ENCODE measurements at places on chromosomes 5 and 9.

- no peak for DNase-seq
Measured at GRCh38 chr5:96716007-96716406, 53.8 kb downstream of the CAST start.

- DNase-seq, result no peak
Measured at GRCh38 chr5:87888139-87888538, 380.5 kb downstream of the TMEM161B start.

DNA sequence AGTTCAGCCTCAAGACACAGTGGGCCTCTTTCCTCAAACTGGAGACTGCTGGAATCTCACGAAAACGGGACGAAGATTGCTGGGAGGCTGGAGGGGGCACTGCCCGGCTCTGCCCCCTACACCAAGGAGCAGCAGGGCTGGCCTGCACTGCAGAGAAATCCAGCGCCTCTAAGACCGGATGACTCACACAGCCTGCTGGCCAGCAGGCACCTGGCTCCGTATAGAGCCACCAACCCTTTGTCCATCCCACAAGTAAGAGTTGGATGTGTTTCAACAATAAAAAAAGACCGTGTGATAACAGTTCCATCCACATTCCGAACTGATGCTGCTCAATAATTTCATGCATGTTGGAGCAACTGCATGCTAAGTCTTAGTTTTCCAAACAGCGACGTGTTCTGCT lies 11.5 kb downstream of the CCDC127 start:
- DNase-seq, result no peak

- no peak for DNase-seq
Measured at GRCh38 chr5:172490514-172491461, 36.5 kb upstream of the SH3PXD2B start.

DNA sequence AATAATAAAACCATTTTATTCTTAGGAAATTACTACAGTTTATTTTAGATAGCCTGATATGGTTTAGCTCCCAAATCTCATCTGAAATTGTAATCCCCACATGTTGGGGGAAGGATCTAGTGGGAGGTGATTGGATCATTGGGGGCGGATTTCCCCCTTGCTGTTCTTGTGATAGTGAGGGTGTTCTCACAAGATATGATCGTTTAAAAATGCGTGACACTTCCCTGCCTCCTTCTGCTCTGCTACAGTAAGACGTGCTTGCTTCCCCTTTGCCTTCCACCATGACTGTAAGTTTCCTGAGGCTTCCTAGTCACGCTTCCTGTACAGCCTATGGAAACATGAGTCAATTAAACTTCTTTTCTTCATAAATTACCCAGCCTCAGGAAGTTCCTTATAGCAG lies 122.4 kb upstream of the FGF10 start:
- DNase-seq, result no peak

GRCh38 chr9:14278291-14278721 lies 35.6 kb downstream of the NFIB start:
- no peak for DNase-seq

- no peak for DNase-seq
Measured at GRCh38 chr9:129290606-129291005, 112.5 kb upstream of the IER5L start.

GRCh38 chr5:68928617-68929302 lies 165.1 kb upstream of the SLC30A5 start:
- no peak for DNase-seq

GRCh38 chr9:124394167-124394566 lies 21.1 kb downstream of the PSMB7 start:
- no peak for DNase-seq

- no peak for DNase-seq
Measured at GRCh38 chr5:80308526-80308925, 11.3 kb upstream of the SPZ1 start.

GRCh38 chr5:130350131-130350530 lies 445.9 kb downstream of the CHSY3 start:
- no peak for DNase-seq

DNA sequence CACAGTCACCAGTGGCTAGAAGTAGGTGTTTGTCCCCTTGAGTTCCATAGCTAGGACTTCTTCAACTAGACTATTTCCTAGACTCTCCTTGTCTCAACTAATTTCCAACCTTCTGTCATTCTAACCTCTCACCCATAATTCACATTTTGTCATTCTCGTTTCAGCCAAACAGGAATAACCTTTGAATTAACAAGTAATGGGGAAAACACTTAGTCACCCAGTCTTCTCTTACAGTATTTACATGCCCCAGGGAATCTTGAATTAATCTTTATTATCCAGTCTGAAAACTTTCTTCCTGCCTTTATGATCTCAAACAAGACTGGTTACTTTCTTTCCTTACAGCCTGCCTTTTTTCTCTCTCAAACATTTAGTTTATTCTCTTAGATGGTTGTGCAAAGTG lies 63.3 kb upstream of the RUSC2 start:
- no peak for DNase-seq

GRCh38 chr9:134768709-134769351 lies 111.8 kb upstream of the FCN2 start:
- no peak for DNase-seq

DNA sequence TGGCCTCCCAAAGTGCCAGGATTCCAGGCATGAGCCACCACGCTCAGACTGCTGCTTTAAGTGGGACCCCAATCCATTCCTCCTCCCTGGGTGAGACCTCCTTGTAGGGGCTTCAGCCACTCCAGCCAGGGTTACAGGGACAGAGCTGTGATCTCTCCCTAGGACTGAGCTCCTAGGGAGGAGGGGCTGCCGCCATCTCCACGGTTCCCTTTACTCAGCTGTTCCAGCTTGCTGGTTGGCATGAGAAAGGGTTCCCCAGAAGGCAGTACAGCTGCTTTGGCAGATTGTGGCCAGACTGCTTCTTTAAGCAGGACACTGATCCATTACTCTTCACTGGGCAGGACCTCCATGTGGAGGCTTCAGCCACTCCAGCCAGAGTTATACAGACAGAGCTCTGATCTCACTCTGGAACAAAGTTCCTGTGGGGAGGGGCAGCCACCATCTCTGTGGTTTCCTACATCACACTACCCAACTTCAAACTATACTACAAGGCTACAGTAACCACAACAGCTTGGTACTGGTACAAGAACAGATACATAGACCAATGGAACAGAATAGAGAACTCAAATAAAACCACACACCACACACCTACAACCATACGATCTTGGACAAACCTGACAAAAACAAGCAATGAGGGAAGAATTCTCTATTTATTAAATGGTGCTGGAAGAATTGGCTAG lies 7.2 kb downstream of the INSL6 start:
- DNase-seq, result no peak

- DNase-seq, result no peak
Measured at GRCh38 chr9:38263532-38263931, 129.0 kb upstream of the ALDH1B1 start.

DNA sequence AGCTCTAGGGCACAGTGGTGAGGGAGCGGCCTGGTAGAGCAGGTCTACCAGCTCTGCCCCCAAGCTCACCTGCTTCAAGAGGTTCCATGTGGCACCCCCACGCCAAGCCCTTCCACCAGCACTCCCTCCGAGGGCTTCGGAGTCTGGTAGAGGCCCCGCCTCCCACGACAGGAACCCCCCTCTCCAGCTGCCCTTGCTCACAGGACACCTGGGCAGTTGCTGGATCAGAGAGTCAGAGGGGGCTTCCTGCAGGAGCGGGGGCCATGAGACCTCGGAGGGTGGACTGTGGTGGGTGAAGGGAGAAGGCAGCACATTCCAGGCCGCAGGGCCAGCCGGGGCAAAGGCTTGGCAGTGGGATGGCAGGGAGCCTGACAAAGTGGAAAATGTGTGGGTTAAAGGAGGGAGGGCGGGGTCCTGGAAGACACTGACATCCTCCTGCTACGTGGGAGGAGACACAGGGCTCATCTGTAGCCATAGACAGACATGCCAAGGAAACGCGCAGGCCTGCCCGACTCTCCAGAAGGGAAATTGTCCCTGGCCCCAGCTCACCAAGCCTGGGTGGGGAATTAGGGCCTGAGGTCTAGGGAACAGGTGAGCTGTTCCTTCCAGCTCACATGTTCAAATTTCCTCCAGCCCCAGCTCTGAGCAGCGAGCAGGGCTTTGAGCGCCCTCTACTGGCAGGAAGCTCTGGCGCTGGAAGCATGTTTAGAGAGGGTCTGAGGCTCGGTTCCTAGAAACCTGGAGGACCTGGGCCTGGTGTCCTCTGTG lies 74.2 kb downstream of the NTNG2 start:
- peak; percentile 71 for DNase-seq

DNA sequence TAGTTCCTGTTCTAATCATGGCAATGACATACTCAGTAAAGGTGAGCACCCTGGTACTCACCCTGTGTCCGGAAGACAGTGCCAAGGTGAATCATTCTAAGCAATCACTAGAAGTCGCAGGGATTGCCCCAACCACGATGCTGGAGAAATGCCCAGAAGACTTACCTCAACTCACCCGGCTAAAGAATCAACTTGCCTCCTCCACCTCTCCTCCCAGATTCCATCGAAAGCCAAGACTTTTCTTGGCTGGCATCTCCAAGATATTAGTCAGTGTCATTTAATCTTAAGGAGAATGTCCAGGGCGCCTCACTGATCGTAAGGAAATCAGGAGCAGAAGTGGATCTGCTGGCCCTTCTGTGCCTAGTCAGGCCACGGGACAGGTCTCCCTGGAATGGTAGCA lies 204.9 kb downstream of the ERCC6L2 start:
- no peak for DNase-seq

DNA sequence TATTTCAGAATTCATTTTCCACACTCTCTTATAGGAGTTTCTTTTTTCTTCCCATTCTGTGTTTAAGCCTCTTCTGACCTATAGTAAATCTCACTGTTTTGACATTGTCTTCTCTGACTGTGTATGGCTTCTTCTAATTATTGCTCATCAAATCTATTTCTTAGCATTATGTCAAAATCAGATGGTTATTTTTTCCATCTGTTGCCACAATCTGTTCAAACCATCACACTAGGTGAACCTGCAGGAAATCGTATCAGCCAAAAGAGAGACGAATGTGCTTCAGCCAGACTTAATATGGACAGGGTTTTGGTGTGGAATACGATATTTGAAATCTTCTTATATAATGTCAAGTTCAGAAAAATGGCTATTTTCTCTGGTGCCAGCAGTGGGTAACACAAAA lies 15.9 kb upstream of the SEMA4D start:
- DNase-seq, result no peak

GRCh38 chr9:99833735-99834134 lies 12.1 kb downstream of the NR4A3 start:
- no peak for DNase-seq

DNA sequence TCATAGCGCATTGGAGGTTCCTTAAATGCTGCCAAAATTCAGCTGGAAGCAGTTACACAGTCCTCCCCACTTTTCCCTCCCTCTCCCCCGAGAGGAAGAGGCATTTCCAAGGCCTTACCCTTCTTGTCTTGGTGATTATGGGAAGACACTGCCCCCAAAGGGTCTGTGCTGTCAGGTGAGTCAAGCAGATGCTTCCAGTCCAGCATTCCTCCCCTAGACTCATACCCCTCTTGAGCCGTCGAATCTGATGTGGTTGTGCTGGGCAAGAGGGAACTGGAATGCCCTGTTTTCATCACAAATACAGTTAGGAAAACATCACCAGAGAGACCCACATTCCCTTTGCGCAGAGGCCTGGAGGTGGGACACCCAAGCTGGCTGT lies 107.2 kb downstream of the SEMA6A start:
- DNase-seq, result no peak

All from stimulated activated naive CD4-positive, alpha-beta T cell treated with Interleukin-2 at 50 U/mL for 16 hours (primary cell).